ENCODE measurements at places on chromosomes 13 and 19. TPM values are rescaled to one million over a fixed set of nuclear protein-coding genes. Genes with fewer than 3 reads are reported as not detected.

The NXNL1 gene
- not detected for total RNA-seq

The GPR180 gene
- 33.4 TPM for total RNA-seq

The EDNRB gene
- total RNA-seq, result 90.2 TPM

The ZNF285 gene
- 6.5 TPM for total RNA-seq

The GJA3 gene
- total RNA-seq, result 0.19 TPM

The ZNF560 gene
- total RNA-seq, result not detected

The EPSTI1 gene
- 11.6 TPM for total RNA-seq

The KIR2DL3 gene
- not detected for total RNA-seq

GRCh38 chr13:97904059-97904458 lies 49.4 kb upstream of the IPO5 start:
- DNase-seq, result no peak

GRCh38 chr13:100987948-100988347 lies 313.4 kb upstream of the TMTC4 start:
- no peak for DNase-seq

DNA sequence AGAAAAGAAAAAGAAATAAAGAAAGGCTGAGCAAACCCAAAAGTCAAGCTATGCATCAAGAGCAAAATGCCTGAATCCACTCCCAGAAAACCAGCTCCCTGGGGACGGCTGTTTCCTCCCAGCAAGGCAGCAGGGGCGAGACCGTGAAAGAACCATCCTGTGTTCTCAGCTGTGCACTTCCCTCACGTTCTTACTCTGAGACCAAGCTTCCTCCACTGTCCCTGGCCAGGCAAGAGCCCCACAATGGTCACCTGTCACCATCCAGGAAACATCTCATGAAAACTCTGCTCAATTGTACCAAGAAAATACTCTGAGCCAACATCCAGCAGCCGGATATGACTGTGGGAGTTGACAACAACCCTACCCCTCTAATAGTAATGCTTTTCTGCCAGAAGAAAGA lies 22.9 kb downstream of the RAB20 start:
- DNase-seq, result no peak

GRCh38 chr19:11268783-11269267 lies 6.5 kb upstream of the DOCK6 start:
- no peak for DNase-seq

DNA sequence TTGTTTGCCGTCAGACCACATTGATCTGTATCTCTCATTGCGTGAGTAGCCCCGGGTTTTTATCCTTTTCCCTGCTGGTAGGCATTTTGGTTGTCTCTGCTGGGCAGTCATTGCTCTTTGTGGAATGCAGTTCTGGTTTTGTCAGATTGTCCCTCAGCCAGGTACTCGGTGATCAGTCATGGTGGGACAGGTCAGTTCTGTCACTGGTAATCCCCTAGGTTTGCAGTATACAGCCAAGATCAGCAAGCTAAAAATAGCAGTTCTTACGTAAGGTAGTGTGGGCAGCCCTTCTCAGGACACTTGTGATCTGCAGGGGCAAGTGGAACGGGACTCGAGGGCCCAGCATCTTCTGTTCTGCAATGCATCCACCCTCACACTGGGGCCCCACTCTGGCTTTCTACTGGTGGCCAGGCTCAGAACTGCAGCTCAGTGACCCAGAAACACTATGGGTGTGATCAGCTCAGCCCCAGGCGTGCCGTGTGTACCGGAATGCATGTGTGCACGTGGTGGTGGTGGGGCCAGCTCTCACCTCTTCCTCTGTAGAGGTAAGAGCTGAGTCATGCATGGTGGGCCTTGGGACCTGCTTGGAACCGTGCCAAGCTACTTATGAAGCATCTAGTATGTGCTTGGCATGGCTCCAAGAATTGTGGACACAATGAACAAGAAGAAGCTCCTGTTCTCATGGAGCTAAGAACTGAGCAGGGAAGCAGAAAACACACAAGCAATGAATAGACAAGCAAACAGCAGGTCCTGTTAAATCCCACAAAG lies 6.3 kb downstream of the PLEKHF1 start:
- peak; percentile 21 for DNase-seq

DNA sequence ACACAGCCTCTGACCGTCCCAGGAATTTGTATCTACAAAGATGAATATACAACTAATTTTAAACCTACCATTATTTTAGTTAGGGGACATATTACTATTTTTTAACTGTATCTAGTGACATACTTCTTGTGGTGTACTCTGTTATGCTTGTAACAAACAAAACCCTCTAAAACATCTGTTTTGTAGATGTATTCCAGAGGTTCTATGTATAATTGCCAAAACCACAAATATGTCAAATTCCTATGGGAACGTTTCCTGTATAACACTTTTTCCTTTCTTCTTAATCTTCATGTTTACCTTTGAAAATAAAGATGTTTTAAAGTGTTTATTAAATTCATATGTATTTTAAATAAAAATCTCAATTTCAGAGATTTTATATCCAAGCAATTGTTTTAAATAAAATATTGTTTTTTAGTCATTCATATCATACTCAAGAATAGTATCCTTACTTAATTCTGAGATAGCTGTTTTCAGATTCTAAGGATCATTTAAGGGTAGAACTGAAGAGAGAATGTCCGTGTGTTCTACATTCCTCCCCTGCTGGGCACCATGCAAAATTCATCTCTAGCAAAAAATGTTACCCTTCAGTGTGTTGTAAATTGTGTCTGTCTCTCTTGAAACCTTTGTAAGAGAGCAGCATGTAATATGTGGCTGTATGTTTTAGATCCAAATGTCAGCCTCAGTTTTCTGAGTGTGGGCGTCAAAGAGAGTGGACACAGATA lies 1327.7 kb downstream of the EFNB2 start:
- DNase-seq, result no peak

DNA sequence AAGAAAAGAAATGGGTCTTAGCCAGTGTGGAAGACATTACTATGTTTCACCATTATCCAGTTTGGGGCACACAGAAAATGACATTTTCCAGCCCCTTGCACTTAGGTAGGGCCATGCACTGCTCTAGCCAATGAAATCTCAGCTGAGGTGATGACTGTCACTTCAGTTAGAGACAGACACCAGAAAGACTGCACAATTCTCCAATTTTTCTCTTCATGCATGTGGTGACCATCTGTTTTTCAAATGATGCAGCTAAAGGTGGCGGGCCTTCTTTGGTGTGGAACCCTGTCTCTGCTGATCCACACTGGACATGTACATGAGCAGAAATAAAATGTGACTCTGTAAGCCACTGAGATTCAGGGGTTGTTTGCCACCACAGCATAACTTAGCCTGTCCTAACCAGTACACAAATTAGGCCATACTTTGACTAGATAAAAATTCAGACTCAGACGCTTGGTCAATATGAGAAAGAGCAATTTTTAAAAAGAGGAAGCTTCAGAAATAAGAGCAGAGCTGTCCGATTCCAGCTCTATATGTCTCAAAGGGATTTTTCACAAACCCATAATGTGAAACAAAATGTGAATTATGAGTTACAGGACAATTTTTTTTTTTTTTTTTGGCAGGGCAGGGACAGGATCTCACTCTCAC lies 6.7 kb downstream of the ZNF565 start:
- DNase-seq, result no peak

DNA sequence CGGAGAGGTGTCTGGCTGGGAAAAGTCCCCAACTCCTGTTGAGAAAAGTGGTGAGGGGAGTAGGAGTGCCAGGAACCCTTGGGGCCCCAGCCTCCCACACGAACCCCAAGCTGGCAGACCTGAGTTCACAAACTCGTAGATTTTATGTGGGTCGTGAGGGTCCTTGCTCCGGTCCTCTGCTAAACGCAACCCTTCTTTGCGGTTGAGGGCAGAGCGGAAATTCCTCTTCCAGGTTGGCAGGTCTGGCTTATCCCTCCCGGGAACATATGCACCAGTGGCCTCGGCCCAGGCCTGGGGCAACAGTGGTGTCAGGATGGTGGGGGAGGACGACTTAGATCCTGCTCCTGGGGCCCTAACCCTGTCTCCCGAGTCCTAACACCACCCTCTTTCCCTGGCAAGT lies 2.4 kb downstream of the IRF3 start:
- no peak for DNase-seq

DNA sequence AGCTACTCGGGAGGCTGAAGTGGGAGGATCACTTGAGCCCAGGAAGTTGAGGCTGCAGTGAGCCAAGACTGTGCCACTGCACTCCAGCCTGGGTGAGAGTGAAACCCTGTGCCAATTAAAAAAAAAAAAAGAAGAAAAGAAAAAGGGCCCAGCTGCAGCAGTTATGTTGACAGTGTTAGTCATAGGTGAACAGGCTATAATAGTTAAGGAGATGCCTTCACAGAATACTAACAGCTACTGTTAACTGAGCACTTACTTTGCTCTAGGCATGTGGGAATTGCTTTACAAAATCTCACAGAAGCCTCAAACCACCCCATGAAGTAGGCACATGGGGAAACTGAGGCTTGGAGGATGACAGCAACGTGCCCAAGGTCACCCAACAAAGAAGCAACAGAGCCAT lies 3.9 kb downstream of the FBXO17 start:
- DNase-seq, result no peak

GRCh38 chr19:16449330-16449961 lies 22.3 kb downstream of the EPS15L1 start:
- DNase-seq, result no peak

GRCh38 chr19:29162694-29163093 lies 50.3 kb downstream of the UQCRFS1 start:
- DNase-seq, result no peak

- DNase-seq, result no peak
Measured at GRCh38 chr19:18001777-18002345, 6.1 kb upstream of the ARRDC2 start.

- no peak for DNase-seq
Measured at GRCh38 chr13:57925751-57926150, 294.2 kb downstream of the PCDH17 start.

- DNase-seq, result no peak
Measured at GRCh38 chr13:110446575-110446890, 115.0 kb downstream of the RAB20 start.

- DNase-seq, result no peak
Measured at GRCh38 chr13:20457670-20458069, 68.0 kb downstream of the CRYL1 start.

DNA sequence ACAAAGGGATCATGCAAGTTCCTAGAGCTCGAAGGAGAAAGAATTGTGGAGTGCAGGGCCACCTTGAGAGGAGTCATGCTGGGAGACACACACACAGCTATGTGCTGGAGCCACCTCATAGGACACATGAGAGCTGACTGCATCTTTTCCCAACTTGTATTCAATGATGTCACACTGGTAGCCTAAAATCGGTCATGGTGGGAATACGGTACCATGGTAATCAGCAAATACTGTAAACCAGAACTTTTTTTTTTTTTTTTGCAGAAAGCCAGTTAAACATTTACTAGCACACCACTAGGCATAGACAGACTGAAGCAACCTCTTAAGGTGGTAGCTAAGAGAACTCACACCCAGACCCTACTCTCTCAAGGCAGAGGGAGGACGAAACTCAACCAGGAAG lies 47.0 kb upstream of the INTS6 start:
- no peak for DNase-seq

- DNase-seq, result no peak
Measured at GRCh38 chr19:46288896-46289588, 7.8 kb upstream of the HIF3A start.

GRCh38 chr19:38653028-38653571 lies 5.7 kb downstream of the ACTN4 start:
- no peak for DNase-seq

- no peak for DNase-seq
Measured at GRCh38 chr13:97001636-97002035, 7.4 kb upstream of the OXGR1 start.

DNA sequence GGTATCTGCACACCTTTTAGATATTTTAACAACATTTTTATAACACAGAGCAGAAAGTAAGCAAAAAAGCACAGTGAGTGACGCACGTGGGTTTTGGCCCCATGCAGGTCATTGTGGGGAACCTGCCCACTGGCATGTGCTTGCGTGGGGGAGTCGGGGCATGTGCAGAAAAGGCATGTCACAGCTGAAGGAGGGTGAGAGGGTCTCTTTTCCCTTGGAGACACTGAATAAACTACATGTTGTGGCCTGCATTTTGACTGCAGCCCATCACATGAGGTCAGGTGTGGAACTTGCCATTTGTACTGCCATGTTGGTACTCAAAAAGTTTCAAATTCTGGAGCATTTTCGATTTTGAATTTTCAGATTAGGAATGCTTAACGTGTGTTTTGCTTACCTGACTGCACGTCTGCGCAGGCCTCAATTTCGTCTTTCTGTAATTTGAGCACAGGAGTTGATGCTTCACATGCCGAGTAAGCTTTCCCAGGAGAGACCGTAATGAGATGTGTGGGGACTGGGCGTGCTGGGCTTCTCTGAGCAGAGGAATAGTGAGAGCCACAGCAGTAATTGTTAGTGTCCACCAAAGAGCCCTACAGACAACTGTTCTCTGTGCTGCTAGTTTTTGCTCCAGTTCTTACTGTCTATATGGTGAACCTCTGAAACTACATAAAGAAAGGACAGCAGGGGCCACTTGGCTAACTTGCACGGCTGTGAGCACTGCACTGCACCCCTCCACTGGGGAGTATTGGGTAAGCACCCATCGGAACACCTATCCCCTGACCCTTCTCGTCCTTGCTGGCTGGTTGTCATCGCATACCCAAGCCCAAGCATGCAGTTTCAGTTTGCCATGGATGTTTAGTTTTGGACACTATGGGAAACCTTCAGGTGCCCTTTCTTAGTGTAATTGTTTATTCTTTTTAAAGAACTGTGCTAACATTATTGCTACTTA lies 72.9 kb upstream of the GPR183 start:
- DNase-seq, result no peak

DNA sequence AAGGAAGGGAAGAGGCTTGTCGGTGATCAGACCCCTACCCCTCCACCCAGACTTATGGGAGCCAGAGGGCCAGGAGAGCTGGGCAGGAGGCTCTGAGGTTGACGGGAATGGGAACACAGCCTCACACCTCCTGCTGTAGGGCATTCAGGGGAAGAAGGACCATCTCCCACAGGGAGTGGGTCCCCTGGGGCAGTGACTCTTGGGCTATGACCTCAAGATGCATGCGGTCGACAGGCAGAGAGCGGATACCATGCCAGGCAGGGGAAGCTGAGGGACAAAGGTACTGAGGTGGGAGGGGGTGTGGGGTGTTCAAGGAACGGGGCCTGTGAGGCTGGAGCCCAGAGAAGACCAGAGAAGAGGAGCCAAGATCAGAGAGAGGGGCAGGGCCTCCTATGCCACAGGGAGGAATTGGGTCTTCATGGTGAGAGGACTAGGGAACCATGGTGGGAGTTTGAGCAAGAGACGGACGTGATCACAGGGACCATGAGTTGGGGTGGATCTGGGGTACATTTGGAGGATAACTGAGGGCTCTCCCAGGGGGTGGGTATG lies 4.6 kb upstream of the TCF3 start:
- DNase-seq, result no peak

- no peak for DNase-seq
Measured at GRCh38 chr19:47095476-47096099, 18.0 kb downstream of the ZC3H4 start.

DNA sequence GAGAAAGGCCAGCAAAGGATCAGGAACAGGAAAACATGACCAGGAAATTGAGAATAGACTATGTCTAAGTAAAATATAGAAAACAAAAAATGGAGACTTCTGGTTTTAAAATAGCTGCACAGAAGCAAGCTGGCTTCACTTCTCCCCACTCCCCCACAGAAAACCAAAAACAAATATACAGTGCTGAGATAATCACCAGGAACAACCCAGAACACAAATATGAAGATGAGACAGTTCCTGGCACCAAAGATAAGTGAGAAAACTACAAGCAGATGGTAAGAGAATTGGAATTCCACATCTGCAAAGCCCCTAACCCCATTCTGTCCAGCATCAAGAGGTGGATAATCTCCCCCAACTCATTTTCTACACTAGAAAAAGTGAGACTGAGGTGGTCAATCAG lies 397.7 kb downstream of the SUCLA2 start:
- no peak for DNase-seq

GRCh38 chr19:56637976-56638555 lies 4.9 kb upstream of the SMIM17 start:
- peak; percentile 54 for DNase-seq

GRCh38 chr19:14654786-14655560 lies 19.7 kb downstream of the ADGRE3 start:
- DNase-seq, result no peak
